CD4-positive, alpha-beta T cell (primary cell): ENCODE measurements at places on chromosomes 5 and 9.

GRCh38 chr9:101751895-101752294 lies 13.4 kb upstream of the GRIN3A start:
- DNase-seq = no peak

DNA sequence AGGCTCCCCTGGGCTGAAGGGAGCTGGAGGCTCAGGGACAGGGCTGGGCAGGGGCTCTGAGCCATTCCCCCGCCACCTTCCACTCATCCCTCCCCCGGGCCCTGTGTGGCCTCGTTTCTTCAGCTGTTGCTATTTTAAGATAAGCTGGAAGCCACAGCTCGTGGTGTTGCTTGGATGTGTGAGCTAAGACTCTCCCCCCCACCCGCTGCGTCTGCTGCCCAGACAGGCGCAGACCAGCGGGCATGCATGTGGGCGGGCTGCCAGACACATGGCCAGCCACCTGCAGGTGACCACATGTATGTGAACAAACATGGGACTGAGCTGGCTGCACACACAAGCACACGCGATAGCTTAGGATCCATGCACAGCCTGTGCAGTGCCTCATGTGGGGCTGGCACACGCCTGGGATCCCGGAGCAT lies 8.7 kb downstream of the SNCB start:
- DNase-seq = no peak

- DNase-seq = no peak
Measured at GRCh38 chr9:38250279-38251035, 142.0 kb upstream of the ALDH1B1 start.

GRCh38 chr5:59117320-59117719 lies 534.4 kb downstream of the RAB3C start:
- no peak for DNase-seq

GRCh38 chr5:103981592-103981991 lies 419.0 kb upstream of the NUDT12 start:
- DNase-seq = no peak

GRCh38 chr5:122999947-123000563 lies 36.5 kb downstream of the PPIC start:
- peak; percentile 37 for DNase-seq

DNA sequence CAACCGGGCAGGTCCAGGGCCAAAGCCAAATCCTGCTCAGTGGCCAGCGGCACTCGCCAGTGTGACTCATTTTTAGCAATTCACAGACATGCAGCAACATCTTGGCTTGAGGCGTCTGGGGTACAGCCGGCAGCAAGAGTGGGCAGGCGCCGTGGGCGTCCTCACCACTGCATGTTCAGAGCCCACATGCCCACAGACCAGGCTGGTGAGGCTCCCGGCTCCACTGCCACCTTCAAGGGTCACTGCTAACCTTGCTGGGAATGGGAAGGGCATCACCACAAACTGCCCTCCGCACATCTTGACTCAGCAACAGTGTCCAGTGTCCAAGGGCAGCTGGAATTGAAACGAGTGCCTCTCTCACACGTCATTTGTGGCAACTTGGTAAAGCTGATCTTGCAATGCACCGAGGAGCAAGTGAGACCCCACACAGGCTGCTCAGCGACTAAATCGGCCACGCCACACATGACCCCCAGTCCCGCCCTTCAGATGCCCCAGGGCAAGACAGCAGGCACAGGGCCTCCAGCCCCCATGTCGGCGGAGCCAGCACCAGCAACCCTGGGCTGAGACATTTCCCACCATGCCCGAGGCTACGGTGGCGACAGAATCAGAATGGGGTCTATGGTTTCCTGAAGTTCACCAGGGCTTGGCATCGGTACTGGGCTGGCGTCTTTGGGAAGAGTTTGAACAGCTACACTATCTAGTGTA lies 140.3 kb downstream of the ROR2 start:
- DNase-seq = no peak

GRCh38 chr9:136031741-136032730 lies 63.1 kb downstream of the NACC2 start:
- no peak for DNase-seq

DNA sequence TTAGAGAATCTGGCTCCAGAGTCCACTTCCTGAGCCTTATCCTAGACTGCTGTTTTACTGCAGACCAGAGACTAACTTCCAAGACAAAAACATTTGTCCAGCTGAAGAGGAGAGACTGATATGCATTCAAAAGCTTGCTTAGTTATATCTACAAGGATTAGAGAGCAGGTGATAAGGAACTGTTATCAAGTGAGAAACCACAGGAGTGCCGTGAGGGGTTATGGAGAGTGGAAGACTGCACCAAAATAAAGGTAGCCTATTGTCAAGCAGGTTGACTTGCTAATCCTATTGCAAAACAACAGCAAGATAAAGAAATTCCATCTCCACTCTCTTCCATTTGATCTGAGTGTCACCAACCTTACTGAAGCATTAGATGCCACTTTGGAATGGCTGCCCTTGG lies 139.1 kb downstream of the SCAMP1 start:
- DNase-seq = no peak

GRCh38 chr5:59390989-59391388 lies 502.5 kb downstream of the PDE4D start:
- DNase-seq = no peak
